ENCODE measurements at places on chromosomes 11 and 22.

DNA sequence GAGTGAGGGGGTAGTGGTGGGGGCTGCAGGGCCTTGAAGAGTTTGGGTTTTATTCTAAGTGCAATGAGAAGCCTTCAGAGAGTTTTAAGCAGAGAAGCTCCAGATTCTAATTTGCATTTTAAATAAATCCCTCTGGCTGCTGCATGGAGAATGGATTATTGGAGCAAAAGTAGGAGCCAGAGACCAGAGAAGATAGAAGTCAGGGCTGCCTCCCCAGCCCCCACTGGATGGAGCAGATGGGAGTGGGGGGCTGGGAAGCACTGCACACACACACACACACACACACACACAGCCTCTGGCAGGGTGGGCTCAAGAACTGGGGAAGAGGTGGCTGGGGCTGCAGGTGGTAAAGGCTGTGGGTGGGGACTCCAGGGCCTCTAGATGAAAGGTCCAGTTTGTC is 75.6 kb downstream of the TSPAN18 start:
- DNase-seq, result no peak

GRCh38 chr22:47035425-47035881 is 273.0 kb downstream of the TBC1D22A start:
- DNase-seq, result no peak

DNA sequence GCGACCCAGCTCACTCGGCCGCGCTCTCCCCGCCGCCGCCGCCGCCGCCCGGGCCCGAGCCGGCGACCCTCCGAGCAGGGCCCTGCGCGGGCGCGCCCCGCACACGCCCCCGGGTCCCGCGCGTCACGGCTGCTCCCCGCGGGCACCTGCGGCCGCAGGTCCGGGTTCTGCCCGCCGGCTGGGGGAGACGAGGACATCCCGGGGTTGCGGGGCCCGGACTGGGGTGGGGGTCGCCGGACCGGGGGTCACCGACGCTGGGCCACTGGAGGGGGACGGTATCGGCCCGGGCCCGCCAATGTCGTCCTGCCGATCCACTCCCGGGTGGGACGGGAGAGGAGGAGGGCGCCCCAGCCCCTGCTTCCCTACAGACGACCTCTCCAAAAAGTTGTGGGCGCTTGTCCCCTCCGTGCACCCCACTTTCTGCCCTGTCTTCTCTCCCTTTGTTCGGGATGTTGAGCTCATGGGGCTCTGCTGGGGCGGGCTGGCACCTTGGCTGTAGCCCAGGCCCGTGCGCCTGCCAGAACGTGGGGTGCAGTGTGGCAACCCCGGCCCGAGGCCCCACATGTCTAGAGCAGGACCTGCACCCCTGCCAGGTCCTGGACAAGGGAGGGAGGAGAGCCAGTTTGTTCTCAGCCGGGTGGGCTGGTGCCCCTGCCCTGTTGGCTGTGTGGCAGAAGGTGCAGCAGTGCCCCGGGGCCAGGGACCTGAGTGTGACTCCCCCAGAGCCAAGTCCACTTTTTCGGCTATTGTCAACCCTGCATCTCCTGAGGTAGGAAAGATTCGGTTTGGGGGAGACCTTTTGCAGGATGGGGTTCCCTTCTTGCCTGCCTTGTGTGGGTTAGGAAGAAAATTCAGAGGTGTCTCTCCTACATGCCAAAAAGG is 40.2 kb upstream of the CELSR1 start:
- no peak for DNase-seq

GRCh38 chr11:66725647-66726046 is 3.4 kb downstream of the SPTBN2 start:
- no peak for DNase-seq

GRCh38 chr11:126938718-126939117 is 61.9 kb downstream of the KIRREL3 start:
- DNase-seq, result no peak

DNA sequence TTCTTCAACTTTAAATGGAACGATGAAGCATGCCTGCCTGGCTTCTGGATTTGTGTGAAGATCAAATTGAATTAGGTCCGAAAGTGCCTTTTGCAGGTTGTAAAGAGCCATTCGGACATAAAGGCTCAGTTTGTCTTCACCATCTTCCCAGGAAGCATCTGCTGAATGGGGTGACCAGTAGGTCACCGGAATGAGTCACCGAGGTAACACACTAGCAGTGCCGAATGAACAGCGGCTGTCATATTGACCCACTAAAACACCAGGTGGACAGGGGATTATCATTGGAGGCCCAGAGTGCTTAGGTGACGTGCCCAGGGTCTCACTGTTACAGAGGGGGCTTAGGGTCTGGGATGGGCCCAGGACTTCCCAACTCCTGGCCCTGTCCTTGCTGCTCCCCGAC is 43.1 kb upstream of the MYH9 start:
- peak; percentile 62 for DNase-seq

DNA sequence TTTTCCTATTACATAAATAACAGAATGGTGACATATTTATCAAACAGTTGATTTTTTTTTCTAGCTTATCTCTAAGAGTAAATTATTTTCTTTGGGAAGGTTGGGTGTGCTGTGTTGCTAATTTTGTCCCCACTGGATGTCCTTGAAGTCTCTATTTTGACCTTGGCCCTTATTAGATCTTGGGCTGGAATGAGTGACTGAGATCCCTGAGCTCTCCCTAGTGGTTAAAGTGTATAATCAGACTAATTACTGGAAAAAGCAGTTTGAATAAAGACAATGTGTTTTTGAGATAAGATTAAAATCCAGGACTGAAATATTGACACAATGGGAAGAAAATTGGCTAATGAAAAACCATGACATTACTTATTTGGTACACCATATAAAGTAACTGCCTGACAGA is 56.1 kb downstream of the AASDHPPT start:
- peak; percentile 31 for DNase-seq

DNA sequence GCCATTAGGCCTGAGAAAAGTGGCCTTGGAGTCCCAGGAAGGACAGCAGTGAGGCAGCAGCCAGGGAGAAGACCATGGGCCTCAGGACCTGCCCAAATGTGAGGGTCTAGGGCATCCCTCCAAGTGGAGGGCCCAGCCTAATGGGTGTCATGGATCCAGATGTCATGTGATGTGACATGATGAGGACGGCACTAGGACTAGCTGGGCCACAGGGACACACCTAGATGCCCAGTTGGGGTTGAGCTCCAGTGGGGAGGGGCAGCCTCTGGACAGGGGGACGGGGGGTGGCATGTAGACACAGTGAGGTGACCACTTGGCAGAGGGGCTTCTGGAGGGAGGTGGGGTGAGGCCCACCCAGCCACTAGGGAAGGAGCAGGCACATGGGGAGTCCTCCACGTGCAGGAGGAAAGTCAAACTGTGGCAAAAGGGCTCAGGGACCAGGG is 5.4 kb downstream of the SCARF2 start:
- no peak for DNase-seq

GRCh38 chr11:130719220-130719915 is 196.9 kb downstream of the SNX19 start:
- no peak for DNase-seq

GRCh38 chr11:10298342-10298741 is 4.3 kb upstream of the SBF2 start:
- peak; percentile 93 for DNase-seq

GRCh38 chr22:24728790-24729637 is 45.5 kb downstream of the PIWIL3 start:
- no peak for DNase-seq

DNA sequence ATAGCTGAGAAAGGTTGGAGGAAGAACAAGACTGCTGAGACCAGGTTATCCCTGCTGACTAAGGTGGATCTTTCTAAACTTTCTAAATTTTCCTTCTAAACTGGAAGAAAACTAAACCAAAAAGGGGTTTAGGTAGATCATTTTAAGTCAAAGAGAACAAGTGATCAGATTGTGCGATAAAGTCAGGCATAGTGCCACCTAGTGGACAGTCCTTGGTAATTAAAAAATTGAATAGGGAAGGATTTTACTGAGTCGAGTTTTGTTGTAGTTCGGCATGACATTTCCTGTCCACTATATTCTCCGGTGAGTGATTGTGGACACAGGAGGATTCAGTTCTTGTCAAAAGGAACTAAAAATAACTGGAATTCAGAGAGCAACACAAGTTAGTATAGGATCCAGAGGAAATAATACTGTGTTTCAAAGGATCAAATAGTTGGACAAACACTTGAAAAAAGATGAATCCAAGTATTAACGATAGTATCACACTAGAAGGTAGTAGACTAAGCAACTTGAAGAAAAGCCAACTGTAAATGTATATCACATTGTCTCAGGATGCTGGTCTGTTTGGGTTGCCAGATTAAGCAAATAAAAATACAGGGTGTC is 1236.4 kb downstream of the FAM181B start:
- DNase-seq, result peak; percentile 38

DNA sequence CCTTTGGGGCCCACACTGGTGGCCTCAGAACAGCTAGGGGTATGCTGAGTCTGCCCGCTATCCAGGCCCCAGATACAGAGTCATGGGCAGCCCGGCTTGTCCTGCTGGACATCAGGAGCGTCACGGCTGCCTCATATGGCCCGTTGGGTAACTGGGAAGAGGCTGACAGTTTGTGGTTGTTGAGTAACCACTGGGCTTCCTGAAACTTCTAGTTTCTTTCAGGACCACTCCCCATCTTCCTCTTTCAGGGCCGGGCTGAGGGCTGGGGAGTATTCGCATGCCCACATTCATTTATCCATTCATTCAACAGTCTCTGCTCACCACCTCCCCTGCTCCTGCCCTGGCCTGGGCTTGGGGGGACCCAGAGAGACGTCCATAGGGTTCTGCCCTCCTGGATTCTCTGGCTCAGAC is 13.4 kb upstream of the P2RY2 start:
- DNase-seq, result no peak

- no peak for DNase-seq
These were observed at the start of gene HBB for GRCh38 chr11:5226732-5227310. TSS of gene HBB (minus strand) at chr11:5227071. CDS start at chr11:5227021, 50 bp downstream.

DNA sequence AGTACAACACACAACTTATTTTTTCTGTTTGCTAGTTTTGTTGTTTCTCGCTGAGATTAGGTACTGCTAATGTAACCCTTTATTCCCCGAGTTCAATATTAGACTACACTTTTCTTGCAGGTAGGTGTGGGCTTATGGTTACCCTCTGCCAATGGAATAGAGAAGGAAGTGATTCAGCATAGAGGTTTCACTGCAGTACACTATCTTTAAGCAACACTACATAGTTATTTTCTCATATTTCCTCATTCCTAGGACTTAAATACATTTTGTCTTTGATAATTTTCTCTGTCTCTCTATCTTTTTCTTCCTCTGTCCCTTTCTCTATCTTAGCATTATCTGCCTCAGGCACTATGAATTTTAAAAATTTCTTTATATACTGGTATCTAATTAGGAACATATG is 791.0 kb downstream of the FAM181B start:
- no peak for DNase-seq

DNA sequence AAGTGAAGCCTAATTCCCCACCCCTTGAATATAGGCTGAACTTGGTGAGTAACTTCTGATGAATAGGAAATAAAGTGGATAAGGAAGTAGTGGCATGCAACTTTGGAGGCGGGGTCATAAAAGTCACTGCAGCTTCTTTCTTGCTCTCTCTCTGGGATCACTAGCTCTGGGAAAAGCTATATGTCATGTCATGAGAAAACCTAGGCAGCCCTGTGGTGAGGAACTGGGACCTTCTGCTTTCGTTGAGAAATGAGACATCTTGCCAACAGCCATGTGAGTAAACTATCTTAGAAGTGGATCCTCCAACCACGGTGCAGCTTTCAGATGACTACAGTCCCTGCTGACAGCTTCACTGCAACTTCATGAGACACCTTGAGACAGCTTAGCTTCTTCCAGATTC is 15.7 kb downstream of the ZNF214 start:
- DNase-seq, result peak; percentile 85

DNA sequence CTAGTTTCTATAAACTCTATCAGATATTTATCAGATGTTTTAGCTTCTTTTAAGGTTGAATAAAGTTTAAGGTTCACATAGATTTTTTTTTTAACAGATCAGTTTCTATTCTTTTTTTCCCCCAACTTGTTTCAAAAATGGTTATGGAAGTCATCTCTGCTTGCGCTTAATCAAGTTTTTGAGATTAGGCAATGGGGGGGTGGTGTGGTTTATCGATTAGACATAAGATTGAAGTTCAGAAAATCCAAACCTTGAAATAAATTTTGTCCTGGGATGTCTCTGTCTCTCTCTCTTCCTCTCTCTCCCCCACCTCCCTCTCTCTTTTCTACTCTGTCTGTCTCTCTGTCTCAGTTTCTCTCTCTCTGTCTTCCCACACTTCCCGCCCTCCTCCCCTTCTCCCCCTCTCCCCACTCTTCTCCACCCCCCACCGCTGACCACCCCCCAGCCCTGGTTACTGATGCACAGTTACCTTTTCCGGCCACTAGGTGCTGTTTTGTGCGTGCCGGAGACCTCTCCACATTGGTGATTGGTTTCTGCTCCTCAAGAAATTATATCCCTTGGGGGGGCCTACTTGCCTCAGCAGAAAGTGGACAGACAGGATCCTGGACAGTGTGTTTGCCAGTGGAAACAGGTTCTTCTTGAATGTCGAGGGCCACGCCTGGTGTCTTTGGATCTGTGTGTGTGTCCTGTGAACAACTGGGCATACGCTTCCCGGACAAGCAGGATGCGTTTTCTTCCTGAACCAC is 29.7 kb upstream of the ANO1 start:
- peak; percentile 20 for DNase-seq

DNA sequence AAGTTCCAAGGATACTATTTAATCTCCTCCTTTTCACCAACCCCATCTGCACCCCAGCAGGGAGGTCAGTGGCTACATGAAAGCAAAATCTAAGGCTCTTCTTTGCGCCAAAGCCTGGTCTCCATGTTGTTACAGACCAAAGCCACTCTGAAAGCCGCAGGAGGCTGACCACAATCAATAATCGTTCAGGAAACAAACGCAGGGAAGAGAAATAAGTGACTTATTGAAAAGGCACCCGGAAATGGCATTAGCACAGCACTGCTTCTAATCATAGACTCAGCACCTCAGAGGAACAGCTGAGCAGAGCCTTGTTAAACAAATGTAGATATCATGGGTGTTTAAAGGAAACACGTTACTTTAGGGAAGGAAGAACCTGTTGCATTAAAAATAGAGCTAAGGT is 183.9 kb downstream of the KIRREL3 start:
- DNase-seq, result peak; percentile 68

GRCh38 chr11:6625832-6626420 is 6.7 kb upstream of the TPP1 start:
- DNase-seq, result no peak

DNA sequence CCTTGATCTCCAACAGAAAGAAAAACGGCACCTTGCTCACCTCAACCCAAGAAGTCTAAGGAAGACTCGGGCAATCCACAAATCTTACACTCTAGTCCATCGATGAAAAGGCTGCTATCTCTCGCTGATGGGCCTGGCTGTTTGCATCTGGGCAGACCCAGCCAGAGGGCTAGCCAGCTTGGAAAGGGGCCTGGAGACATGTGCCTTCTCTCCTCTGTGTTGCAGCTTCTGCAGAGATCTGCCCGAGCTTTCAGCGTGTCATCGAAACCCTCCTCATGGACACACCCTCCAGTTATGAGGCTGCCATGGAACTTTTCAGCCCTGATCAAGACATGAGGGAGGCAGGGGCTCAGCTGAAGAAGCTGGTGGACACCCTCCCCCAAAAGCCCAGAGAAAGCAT is 3.2 kb downstream of the SCGB1A1 start:
- no peak for DNase-seq
